ENCODE measurements at places on chromosomes 4 and X.

- no peak for DNase-seq
Observed at GRCh38 chr4:7044137-7044930, 1.2 kb downstream of the TADA2B start.

DNA sequence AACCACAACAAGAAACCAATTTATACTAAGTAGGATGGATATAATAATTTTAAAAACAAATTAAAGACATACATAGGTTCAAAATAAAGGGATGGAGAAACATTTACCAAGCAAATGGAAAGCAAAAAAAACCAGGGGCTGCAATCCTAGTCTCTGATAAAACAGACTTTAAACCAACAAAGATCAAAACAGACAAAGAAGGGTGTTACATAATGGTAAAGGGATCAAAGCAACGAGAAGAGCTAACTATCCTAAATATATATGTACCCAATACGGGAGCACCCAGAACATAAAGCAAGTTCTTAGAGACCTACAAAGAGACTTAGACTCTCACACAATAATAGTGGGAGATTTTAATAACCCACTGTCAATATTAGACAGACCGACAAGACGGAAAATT, 66.6 kb downstream of the ATRX start:
- DNase-seq, result no peak

DNA sequence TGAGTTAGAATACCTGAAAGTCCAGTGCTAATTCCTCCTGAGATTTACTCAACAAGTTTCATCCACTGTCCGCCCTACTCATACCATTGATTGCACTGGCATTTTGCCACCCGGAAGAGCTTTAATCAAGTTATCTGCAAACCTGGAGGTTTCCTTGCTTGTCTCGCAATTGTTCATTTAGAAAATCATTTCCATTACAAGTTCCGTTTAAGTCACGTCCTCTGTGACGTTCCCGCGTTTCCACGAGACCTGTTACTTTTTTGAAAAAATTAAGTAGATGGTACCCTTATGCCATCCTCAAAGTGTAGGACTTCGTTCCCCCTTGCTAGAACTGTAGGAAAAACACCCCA, 761 bp upstream of the FRYL start:
- DNase-seq, result peak; percentile 39

DNA sequence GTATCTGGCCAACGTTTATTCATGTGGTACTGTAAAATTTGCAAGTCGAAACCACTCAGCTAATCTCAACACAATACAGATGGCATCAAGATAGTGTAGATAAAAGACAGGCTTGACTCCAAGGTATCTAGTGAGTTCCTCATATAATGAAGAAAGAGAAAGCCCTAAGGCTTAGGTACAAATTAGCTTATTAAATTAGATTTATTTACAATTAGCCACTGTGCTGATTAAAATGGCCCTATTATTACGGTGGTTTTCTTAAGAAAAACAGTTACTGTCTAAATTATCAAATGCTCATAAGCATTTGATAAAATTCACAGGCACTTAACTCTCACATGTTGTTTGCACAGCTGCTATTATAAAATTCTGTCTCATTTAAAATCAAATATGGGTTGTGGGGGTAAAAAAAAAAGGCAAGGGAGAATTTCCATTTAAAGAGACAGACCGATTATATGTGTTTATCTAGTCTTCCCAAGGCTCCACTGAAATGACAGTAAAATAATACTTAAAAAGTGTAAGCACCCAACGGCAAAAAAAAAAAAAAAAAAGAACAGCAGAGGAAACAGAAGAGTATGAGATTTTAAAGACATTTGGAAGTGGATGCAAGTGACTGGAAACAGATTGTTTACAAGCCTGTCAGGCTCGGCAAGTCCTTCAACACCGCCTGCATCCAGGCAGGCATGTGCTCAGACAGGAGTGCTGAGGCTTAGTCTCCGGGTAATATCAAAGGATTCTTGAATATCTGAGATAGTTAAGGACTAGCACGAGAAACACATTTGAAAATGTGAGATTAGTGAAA, 55.1 kb downstream of the FAM13A start:
- DNase-seq, result no peak

GRCh38 chr4:120785202-120785601, 137.3 kb downstream of the PRDM5 start:
- no peak for DNase-seq

Data from left renal pelvis (tissue), 4 donors.